AG04449 (cell line): ENCODE measurements at places on chromosomes 2 and 18.

DNA sequence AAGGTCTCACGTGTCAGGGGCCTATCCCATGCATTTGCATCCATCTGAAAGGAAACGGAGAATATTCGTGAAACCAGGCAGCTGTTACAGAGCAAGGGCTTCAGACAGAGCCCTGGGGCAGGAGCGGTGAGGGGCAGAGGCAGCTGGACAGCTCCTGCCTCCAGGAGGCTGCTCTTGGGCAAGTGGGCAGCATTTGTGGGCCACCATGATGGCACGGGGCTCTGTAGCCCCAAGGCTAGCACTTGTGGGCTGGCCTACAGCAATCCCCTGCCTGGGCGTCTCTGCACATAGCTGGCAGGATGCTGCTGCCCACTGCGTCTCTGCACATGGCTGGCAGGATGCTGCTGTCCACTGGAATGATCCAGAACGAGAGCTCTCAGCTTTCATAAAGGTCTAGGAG, 52.8 kb upstream of the PTMA start:
- DNase-seq: no peak

DNA sequence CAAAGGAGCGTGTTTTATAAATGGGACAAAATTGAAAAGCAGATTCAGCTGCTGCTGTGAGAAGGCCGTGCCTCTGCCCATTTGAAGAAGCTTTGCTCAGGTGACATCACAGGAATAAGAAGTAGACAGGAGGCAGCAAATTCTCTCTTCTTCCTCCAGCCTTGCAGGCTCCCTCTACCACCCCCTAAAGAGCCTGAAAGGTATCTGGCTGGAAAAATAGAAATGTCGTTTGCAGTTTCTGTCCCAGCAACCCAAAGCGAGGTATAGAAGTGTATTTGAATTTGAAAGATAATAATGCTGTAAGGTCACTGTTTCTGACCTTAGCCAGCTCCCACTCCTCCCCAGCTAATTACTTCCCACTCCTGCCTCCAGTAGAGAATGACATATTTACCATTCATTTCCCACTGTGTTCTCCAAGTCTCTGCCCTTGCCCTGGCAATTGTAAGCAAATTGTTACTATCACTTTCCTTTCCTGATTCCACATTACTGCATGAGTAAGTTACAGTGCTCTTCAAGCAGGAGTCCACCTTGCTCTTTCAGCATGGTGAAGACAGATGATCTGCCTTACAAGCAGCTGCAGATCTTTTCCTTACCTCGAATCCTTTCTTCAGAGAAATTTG, 56.8 kb upstream of the RASGRP3 start:
- DNase-seq: no peak

- peak; percentile 99 for DNase-seq
Measured at GRCh38 chr2:19649785-19650380, 251.9 kb downstream of the TTC32 start.

- no peak for DNase-seq
Measured at GRCh38 chr2:23793476-23793875, 133.4 kb downstream of the ATAD2B start.

DNA sequence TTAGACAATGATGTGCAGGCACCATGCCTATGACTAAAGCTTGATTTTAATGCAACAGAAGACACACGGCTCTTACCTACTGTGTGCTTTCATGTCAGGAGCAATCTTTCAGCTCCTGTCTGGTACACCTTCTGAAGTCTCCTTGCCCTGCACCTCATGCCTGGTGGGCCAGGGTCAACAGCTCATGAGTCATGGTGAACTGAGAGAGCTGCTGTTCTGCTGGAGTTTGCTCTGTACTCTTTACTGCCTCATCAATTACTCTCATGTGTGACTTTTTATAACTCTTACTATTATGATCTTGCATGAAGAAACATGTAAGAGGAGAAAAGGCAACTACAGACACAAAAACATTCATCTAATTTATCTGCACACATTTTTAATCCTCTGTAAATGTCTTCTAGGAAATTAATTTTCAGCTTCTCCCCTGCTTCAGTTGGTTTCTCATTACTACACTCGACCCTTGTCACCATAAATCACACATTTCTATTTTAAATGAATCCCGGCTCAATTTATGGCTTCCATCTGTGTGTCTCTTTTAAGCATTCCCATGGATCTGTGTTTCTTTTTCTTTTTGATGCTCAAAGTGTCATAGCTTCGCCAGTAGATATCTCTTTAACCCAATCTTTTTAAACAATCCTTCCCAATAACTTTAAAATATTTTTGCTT, 9.7 kb downstream of the SERPINB7 start:
- no peak for DNase-seq

DNA sequence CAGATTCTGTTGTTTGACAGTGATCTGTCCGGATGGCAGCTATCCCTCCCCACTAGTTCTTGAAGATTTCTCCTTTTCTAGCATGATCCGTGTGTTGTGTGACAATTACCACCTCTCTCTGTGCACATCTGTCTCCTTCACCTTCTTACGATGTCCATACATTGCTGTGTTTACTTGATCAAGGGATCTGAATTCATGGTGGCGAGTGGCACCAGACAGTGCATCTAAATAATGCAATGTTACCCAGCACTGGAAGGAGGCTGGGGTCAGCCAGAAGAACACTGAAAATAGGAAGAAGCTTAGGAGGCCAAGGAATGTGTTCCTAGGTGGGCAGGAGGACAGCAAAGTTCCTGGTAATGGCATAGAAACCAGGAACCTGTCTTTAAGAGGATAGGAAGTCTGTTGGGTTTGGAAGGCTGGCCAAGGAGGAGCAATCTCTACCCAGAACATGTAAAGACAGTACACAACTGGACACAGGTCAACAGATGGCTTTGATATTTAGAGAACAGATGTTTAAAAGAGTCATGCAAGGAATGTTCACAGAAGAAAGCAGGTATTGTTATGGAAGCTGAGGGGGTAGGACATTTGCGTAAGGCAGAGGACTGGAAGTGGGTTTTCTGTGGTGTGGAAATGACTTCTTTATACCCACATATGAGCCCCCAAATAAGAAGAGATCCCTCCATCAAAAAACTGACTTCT, 126.4 kb downstream of the HRH4 start:
- DNase-seq: no peak

GRCh38 chr18:12028040-12028628, 46.8 kb downstream of the IMPA2 start:
- DNase-seq: no peak

DNA sequence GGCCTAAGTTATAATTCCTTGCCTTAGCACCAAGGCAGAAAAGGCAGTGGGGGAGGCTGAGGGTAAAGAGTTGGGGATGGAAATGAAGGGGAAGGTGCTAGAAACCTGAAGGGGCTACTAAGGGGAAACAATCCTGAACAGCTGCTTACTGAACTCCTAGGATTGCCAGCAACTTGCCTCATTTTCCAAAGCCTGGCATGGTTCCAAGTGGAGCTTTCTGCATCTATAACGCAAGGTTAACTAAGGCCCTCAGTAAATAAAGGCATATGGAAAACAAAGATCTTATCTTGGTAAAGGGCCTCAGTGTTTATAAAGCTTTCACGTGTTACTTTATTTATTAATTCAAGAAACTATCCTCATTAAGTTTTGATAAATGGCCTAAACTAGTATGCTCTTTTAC, 10.9 kb downstream of the MEP1B start:
- DNase-seq: no peak

- DNase-seq: no peak
Measured at GRCh38 chr2:11286749-11287148, 57.7 kb downstream of the ROCK2 start.

- DNase-seq: no peak
Measured at GRCh38 chr2:141942006-141942789, 188.6 kb downstream of the LRP1B start.

GRCh38 chr2:234378440-234378839, 118.4 kb downstream of the ARL4C start:
- DNase-seq: no peak
